ENCODE measurements at places on chromosomes 12 and 14.

GRCh38 chr12:1932264-1932777 lies 13.9 kb upstream of the CACNA2D4 start:
- no peaks in the 10 kb centered on the region for H3K27me3 ChIP-seq
- no peak overlapping the region for H3K4me3 ChIP-seq
- H3K4me1 ChIP-seq, result no peaks in the 10 kb centered on the region
- DNase-seq, result no peak
- no peak overlapping the region for H3K27ac ChIP-seq
- no peaks in the 10 kb centered on the region for H3K36me3 ChIP-seq

DNA sequence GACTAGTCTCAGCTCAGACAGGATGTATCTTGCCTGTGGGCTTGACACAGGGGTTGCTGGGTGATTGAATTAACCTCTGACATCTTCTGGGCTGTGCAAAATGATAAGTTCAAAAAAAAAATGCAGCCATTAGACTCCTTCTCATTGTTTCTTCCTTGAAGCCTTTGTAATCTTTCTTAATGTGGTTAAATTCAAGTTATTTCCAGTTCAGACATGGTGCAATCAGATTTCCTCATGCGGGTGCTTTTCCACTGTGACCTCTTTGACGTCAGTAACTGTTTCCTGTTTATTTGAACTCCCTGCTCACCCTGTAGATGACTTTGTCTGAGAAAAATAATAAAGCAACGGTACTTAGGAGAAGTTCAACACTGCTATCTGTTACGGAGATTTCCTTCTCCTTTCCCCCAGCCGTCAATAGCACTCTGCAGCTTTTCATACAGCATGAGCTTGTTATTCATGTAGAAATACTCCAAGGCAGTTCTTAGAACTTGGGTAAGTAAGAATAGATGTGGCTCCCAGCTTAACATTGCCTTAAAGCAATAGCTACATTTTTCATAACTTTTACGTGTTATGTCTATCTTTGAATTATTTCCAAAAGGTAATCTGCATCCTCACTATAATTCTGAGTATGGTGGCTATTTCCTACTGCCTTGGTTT lies 155.5 kb downstream of the PRKCH start:
- H3K36me3 ChIP-seq, result peaks cover 29% of the 10 kb centered on the region
- DNase-seq, result peak; percentile 70
- H3K4me1 ChIP-seq, result peaks cover 96% of the 10 kb centered on the region
- H3K27ac ChIP-seq, result peak overlapping the region; percentile 94
- peak overlapping the region; percentile 76 for H3K4me3 ChIP-seq

DNA sequence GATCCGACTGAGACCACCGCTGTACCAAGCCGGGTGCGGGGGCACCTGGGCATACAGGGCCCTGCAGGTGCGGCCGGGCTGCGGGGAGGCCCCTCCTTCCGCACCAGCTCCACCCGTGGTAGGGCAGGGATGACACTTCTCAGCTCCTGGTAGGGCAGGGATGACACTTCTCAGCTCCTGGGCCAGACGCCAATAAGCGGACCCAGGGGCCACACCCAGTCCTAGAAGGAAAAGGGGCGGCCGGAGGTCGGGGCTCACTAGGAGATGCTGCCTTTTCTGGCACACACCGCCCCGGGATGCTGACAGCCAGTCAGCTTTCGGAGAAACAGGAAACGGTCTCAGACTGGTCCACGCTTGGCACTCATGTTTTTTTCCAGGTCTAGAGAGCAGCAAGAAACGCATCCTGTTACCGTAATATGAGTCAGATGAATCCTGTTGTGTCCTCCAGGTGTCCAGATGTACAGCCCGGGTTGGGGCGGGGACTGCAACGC lies 34.8 kb downstream of the NFKBIA start:
- H3K27ac ChIP-seq, result no peak overlapping the region
- no peaks in the 10 kb centered on the region for H3K27me3 ChIP-seq
- no peak overlapping the region for H3K4me3 ChIP-seq

DNA sequence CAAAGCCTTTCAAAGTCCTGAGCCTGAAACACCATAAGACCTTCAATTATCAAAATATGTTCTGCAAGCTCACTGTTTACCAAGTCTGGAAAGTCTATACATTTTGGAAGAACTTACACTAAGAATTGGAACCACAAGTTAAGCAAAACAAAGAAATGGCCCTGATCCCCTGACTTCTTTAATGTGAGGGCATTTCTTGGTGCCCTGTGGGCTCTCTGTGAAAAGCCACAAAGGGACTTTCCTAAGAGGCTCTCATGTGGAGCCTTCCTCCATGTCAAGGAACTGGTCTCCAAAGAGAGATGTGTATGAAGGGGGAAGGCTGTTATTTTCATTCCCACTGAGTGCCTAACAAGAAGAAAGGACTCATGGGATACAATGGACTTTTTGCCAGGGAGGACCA lies 13.5 kb upstream of the MYH6 start:
- peak overlapping the region; percentile 24 for H3K4me3 ChIP-seq
- H3K27ac ChIP-seq, result peak overlapping the region; percentile 89
- H3K4me1 ChIP-seq, result peaks cover 23% of the 10 kb centered on the region
- peak; percentile 35 for DNase-seq
- H3K36me3 ChIP-seq, result no peaks in the 10 kb centered on the region
- peaks cover 1% of the 10 kb centered on the region for H3K27me3 ChIP-seq

GRCh38 chr12:13133886-13134285 lies 30.4 kb upstream of the GSG1 start:
- no peak overlapping the region for H3K27ac ChIP-seq
- H3K36me3 ChIP-seq, result no peaks in the 10 kb centered on the region
- peaks cover 16% of the 10 kb centered on the region for H3K27me3 ChIP-seq
- no peak overlapping the region for H3K4me3 ChIP-seq
